ENCODE measurements at places on chromosomes 1 and 21.
A peak's percentile ranks its signal among the peaks of the same experiment; 100 is the strongest.

GRCh38 chr1:100290291-100290690 lies 24.3 kb downstream of the RTCA start:
- DNase-seq: no peak

- DNase-seq: no peak
These were observed 55.9 kb upstream of the PTGFRN start for GRCh38 chr1:116853680-116854402.

DNA sequence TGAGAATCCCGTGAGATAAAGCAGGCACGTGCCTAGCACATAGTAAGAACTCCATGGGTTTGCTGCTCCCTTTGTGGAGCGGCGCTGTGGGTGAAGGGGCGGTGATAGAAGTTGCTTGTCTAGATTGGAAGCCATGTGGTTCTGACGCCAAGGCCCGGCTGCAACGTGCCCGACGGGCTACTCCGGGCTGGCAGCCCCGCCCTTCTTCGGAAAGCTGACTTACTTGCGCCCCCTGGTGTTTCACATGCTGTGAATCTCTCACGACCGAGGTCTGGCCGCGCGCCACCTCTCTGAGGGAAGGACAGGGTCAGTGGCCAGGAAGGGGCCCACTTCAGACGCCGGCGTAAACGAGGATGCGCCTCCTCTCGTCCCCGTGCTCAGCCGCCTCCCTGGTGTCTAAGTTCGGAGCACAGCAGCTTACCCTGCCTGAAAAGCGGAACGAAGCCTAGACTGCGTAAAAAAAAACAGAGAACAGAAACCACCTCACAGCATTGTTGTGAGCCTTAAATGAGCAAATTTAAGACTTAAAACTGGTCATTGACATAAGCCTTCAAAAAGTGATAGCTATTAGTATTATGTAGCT lies 42.6 kb upstream of the WNT2B start:
- DNase-seq: peak; percentile 79

- no peak for DNase-seq
These were observed 61.6 kb downstream of the SELENOF start for GRCh38 chr1:86852289-86852688.

DNA sequence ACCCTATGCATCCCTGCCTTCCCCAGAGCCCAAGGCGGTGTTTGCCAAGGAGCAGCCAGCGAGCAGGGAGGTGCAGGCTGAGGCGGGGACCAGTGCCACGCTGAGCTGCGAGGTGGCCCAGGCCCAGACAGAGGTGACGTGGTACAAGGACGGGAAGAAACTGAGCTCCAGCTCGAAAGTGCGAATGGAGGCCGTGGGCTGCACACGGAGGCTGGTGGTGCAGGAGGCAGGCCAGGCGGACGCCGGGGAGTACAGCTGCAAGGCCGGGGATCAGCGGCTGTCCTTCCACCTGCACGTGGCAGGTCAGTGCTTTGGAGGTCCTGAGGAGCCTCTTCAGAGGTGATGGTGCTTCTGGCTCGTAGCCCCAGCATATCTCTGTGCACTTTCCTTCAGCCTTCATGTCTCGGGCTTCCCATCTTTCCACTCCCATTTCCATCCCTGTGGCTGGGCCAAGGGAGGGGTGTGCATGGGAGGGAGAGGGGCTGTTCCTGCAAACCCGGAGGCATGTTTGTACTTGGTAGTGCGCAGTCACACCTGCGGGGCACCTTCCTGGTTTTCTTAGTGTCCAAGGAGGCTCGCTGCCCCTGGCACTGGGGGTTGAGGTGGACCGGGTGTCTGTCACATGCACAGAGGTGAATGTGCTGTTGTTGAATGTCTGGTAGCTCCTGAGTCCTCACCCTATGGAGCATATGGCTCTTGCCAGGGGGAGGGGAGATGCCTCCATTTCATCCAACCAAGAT lies 56.4 kb downstream of the OBSCN start:
- no peak for DNase-seq

- no peak for DNase-seq
These were observed 4.3 kb downstream of the PTPN14 start for GRCh38 chr1:214546886-214547641.

DNA sequence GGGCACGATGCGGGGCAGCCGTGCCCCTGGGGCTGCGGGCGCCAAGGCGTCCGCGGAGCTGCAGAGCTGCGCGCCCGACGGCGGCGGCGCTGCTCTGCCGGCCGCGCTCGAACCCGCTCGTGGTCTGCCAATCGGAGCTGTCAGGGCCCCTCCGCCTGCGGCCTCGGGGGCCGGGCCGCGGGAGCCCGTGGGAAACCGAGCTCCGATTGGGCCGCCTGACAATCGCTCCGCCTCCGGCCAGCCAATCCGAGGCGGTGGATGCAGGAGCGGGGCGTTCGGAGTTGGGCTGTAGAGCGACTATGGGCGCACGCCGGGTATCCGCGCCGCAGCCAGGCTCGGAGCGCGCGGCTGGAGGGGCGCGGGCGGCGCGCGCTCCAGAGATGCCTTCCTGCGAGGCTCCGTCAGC lies 100.5 kb upstream of the SOD1 start:
- DNase-seq: peak; percentile 83

GRCh38 chr1:236039740-236040685 lies 24.9 kb downstream of the NID1 start:
- DNase-seq: no peak
